Kidney (tissue), 22 donors: ENCODE measurements at places on chromosomes 16 and 17. TPM values are rescaled to one million over a fixed set of nuclear protein-coding genes. Genes with fewer than 3 reads are reported as not detected.

The PPL gene
- 78.4 TPM for total RNA-seq

The PKMYT1 gene
- total RNA-seq, result 2.2 TPM

The COL1A1 gene
- total RNA-seq, result 142 TPM

The CASKIN1 gene
- total RNA-seq, result 0.66 TPM

DNA sequence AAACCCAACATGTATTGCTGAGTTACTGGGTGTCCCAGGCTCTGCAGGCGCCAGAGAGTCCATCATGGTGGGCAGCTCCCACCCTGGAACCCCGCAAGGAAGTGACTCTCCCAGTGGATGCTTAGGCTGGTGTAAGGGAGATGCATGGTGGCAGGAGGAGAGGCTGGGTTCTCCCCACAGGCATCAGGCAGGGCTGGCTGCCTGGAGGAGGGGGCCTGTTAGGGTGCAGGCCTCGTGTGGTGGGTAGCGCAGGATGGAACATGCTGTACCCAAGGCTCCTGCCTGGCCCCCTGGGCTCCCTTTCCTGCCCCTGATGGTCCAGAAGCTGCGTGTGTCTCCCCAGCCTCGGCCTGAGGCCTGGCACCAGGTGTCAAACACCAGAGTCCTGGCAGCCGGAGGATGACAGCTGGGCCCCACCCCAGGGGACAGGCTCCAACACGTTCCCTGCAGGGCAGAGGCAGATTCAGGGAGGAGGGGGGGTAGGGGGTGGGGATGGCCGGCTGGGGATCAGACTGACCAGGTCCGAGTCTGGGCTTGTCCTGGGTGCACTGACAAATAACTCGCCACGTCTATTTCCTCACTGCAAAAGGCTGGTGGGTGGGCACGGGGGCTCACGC is 40.2 kb upstream of the CIBAR2 start:
- DNase-seq, result no peak

- DNase-seq, result no peak
Observed at GRCh38 chr17:31313982-31314781, at the start of gene EVI2B. EVI2B (minus strand) TSS chr17:31314054; CDS start chr17:31305609, 8,445 bp downstream.

- no peak for DNase-seq
Observed at GRCh38 chr16:7057458-7057857, 275.2 kb upstream of the RBFOX1 start.

GRCh38 chr17:75876190-75876937 is 2.0 kb downstream of the TRIM47 start:
- DNase-seq, result no peak

GRCh38 chr17:29212681-29213121 is 32.5 kb upstream of the MYO18A start:
- DNase-seq, result no peak
